ENCODE measurements at places on chromosomes 2 and 18.
A peak's percentile ranks its signal among the peaks of the same experiment; 100 is the strongest.

DNA sequence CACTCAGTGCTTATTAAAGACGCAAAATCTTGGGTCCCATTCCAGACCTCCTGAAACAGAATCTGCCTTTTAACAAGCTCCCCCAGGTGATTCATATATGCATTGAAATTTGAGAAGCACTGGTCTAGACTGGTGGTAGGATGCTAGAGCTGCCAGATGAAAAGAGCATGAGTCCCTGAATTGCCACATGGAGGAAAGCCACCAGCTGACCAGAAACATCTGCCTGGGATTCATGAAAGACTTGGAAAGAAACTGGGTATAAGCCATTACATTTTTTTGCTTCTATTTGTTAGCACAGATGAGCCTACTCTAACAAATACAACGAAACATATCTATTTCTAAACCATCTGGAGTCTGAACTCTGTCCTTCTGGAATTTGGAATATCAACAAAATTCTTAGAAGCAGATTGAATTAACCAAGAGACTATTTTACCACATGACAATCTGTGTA, 228.9 kb downstream of the RBM43 start:
- no peak for DNase-seq

DNA sequence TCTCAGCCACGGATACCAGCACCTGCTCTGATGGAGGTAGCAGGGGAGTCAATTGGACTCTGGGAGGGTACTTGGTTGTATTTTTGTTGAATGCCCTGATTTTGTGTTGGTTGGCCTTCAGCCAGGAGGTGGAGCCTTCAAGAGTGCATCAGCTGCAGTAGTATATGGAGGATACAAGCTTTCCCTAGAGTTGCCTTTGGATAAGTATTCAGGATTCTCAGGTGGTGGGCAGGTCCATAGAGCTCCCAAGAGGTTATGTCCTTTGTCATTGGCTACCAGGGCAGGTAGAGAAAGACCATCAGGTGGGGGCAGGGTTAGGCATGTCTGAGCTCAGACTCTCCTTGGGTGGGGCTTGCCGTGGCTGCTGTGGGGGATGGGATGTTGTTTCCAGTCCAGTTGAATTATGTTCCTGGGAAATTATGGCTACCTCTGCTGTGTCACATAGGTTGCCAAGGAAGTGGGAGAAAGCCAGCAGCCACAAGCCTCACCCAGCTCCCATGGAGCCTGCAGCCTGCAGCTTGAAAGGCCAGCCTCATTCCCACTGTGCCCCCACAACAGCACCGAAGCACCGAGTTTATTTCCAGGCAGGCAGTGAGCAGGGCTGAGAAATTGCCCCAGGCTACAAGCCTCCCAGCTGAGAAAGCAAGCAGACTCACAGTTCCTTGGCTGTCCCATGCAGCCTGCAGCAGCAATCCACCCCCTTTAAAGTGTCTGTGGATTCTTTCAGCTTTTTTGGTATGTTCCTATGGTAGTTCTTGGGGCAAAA, 38.6 kb upstream of the CHST9 start:
- DNase-seq = no peak

DNA sequence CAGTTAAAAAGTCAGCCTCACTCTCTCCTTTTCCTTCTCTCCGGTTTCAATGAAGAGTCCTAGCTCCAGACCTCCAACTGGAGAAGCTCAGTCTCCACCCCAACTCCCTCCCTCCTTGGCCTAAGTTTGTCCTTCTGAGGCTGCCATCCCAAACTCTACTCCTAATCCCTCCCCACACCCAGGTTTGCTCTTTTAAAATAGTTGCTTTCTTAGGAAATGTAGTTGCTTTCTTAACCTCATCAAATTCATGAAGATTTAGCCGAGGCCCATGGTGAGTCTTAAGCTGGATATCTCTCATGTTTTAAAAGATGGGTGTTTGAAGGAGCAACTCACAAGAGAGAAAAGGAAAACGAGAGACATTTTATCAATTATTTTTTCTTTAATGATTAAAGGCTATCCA, 937 bp upstream of the LANCL1 start:
- DNase-seq = peak; percentile 5

DNA sequence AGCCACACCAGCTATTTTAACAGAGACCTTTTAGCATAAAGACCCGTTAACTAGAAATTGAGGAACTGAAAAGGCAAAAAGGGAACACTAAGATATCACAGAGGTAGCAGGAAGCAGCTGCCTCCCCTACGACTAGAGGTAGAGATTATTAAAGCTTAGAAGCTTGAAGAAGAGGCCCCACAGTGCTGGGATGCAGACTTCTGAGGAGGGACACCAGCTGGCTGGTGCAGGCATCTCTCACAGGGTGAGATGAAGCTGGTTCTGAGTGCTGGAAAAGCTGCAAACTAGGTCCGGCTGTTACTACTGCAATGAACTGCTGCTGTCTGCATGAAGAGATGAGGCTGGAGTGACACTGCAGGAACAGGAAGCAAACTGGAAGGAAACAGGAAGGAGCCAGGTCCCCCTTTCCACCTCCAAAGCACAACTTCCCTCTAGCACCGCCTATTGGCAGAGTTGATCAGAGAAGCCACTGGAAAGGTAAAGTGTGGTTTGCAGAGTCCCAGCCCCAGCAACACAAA, 61.2 kb upstream of the MRPS9 start:
- no peak for DNase-seq

DNA sequence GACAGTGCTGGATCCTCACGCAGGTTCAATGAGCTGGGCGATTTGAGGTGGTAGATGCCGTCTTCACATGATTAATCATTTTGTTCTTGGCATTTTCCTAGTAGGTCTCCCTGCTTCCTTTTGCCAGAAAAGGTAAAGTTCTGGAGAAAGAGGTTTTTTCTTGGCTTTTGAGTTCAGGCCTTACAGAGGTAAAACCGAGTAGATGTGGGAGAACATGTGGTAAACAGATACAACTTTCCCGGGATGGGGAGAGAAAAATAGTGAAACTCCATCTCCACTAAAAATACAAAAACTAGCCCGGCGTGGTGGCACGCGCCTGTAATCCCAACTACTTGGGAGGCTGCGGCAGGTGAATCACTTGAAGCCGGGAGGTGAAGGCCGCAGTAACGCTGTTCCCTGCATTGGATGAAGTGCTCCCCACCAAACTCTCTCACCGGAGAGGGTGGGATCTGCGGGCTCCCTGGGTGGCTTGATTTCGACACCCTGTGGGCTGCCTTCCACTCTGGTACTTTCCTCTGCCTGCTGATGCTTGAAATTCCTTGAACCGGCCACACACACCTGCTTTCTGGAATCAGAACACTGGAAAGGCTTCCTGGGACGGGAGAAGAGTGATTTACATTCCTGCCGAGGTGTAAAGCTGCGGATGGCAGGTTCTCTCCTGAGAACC, 88.8 kb downstream of the ACTR3 start:
- DNase-seq = no peak

GRCh38 chr18:26948703-26949102, 83.2 kb upstream of the AQP4 start:
- no peak for DNase-seq

- no peak for DNase-seq
Observed at GRCh38 chr2:42925742-42926433, 133.5 kb upstream of the HAAO start.

DNA sequence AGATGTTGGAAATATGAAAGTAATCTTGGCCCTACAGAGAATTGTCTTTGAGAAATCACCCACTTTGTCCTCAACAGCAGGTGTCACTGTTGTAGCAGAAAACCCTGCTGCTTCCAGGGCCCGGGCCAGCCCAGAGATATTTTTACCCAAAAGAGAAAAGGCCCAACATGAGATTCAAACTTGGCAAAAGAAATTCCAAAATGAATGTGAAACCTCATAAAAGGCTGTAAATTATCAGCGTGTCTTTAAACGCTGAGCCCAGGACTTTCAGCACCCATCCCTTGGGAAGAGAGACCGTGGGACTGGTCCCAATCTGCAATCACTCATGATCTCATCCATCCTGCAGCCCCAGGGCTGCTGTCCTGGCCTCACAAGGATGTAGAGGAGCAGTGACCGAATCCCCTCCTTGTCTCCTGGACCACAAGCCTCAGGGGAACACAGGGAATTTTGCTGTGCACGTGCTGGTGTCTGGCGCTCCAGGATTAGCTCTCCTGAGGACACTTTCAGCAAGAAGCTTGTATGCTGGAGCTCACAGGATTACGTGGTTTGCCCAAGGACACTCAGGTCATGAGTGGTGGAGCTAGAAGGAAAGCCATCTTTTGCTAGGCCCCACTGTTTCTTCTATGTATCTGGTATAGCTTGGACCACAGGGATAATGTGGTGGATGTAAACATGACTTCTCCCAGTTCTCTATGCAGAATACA, 202.1 kb downstream of the RNF144A start:
- no peak for DNase-seq

DNA sequence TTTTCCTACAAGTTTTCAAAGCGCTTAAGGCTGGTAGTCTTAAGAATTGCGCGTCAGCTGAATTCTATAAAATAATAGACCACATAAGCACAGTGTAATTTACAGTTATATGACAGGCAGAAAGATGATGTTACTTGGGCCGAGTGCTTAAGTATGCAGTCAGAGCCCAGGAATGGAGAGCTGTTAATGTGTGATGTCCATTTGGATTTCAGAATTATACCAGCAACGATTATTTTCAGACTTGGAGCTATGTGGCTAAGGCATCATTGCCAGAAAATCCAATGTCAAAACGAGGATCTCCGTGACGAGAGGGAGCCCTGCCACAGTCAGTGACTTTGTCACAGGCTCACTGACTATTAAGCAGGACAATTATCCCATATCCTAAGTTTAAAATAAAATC, 3.4 kb downstream of the KLF7 start:
- no peak for DNase-seq

- no peak for DNase-seq
Observed at GRCh38 chr2:240460253-240460711, 24.8 kb downstream of the GPC1 start.

- DNase-seq = no peak
Observed at GRCh38 chr2:26640781-26641564, at the start of gene CIB4. Gene CIB4 (minus strand): TSS chr2:26641366. CDS start chr2:26641314, 52 bp downstream.

DNA sequence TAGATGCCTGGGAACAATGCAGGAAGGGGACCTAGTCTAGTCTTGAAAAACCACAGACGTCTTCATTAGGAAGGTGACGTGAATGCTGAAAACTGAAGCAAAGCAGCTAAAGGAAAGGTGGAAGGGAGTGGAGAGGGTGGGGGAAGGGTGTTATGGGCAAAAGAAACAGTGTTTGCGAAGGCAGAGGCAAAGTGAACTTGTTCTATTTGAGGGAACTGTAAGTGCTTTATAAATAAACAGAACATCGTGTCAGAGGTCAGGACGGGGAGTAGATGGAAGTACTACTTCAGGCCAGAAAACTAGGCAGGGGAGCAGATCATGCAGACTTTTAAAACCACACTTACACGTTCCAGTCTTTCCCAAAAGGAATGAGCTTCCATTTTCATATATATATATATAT, 57.8 kb downstream of the FASTKD2 start:
- DNase-seq = no peak

- no peak for DNase-seq
Observed at GRCh38 chr2:239353692-239354091, 47.1 kb downstream of the HDAC4 start.

DNA sequence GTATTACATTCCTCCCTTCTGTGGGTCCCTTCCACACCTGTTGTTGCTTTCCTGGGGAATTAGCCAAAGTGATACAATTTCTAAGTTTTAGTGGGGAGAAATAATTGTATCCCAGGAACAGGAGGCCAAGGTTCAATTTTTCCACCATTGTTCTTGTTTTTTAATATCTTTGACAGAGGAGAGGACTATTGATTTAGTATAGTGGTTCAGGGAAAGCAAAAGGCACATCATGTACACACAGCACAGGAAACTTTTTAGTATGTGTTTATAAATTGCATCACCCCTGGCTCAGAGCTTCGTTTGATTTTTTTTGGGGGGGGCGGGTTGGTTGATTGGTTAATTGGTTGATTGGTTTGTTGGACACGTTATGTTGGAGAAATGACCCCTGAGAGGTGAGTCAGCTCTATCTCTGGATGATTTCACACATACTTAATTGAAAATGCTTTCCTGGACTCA, 431.6 kb downstream of the PID1 start:
- DNase-seq = no peak

GRCh38 chr2:163469561-163469962, 266.2 kb downstream of the FIGN start:
- no peak for DNase-seq

DNA sequence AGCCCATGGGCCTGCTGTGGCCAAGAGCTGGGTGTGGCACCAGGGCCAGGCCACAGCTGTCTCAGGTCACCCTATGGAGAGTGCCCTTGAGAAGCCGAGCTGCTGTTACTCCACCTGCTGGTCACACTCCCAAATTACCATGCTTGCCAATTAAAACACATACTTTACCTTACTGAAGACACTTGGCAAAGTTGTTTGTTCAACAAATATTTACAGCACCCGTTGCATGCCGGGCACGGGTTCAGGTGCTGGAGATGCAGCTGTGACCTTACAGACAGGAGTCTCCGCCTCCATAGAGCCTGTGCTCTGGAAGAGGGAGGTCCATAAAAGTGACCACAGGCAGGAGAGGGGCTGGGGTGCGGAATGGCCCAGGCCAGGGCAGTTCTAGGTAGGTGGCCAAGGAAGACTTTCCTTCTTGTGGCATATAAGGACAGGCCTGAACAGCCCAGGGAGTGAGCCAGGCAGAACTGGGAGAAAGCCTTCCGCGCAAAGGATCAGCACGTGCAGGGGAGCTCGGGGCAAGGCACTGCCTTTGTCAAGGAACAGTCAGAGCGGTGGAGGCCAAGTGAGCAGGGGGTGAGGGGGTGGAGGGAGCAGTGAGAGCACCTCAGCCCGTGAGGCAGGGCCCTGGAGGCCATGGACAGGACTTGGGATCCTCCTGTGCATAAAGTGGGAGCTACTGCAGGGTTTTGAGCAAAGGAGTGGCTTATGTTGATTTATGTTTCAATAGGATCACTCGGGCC, 23.6 kb upstream of the RBM44 start:
- peak; percentile 18 for DNase-seq

DNA sequence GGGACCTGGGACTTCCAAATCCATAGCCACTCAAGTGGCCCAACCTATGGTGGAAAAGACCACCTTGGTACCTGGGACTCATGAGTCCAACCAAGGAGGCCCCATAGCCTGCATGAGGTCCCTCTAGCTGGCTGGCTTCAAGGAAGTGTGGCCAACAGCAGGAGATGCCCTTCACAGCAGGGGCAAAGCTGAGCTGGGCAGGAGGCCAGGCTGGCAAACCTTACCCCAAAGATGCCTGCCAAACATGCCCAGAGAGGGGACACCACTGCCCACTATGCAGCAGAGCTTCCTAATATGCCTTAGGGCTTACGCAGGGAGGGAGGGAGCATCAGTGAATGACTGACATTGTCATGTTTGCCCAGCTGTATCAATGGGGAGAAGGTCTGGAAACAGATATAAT, 188.0 kb upstream of the GLI2 start:
- DNase-seq = no peak

DNA sequence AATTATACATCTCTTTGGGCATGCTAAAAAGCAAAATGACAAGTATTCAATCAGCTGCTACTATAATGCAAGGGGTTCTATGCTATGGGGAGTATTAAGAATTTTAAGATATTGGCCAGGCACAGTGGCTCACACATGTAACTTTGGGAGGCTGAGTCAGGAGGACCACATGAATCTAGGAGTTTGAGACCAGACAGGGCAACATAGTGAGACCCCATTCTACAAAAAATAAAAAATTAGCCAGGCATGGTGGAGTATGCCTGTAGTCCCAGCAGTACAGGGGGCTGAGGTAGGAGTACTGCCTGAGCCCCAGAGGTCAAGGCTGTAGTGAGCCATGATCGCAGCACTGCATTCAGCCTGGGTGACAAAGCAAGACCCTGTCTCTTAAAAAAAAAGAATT, 5.5 kb upstream of the KIAA2012 start:
- DNase-seq = no peak

GRCh38 chr2:164234074-164234473, 387.2 kb downstream of the GRB14 start:
- DNase-seq = no peak

- peak; percentile 48 for DNase-seq
Observed at GRCh38 chr2:25341011-25341727, 556 bp downstream of the DNMT3A start.
